ENCODE measurements at places on chromosomes 2 and 18.

DNA sequence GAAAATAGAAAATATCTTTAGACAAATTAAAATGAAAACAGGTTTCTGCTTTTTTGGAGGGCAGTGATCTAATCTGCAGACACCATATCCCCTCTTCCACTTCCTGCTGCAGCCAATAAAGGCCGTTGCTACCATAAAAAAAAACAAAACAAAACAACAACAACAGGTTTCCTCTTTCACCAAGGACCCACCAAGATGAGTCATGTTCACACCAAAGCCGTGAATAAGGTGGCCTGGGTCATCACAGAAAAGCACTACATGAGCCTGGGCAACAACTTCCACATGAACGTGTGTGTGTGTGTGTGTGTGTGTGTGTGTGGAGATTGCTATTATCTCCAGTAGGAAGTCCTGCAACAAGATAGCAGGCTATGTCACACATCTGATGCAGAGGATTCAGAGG is 24.8 kb upstream of the TFCP2L1 start:
- DNase-seq, result no peak

DNA sequence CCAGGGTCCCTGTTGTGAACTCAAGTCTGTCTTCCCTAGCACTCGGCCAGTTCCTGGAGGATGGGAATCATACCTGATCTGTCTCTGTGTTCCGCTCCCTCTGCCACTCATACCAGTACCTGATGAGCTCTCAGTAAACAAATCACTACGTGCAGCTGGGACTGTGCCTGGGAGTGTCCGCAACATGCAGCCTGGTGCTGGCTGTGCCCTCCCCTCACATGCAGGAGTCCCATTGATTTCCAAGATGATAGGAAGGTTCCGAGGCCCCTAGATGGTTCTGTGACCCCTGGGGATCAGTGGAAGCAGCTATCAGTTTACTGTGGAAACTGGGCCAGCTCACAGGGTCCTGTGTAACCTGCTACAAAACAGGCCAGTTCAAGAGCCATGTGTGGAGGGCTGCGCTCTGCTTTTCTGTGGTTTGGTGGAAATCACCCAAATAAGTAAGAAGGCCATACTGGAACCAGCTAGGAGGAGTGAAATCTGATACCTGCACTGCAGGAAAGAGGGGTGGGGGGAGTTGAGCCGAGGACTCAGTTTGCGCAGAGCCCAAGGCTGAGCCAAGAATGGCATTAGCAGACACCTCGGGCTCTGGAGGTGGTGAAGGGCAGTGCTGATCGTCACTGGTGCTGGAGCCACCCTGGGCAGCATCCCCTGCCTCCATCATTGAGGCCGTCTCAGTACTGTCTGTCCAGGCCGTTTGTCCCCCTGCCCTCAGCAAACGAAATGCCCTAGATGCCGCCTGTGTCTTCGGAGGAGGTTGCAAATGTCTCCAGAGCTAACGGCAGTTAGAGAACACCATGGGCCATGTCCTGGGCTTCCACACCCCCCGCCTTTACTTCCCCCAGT is 93.3 kb downstream of the KLHL29 start:
- no peak for DNase-seq

- no peak for DNase-seq
These were observed 14.1 kb upstream of the CNNM3 start for GRCh38 chr2:96801786-96802595.

GRCh38 chr2:148602885-148603561 is 41.5 kb upstream of the EPC2 start:
- no peak for DNase-seq

- DNase-seq, result no peak
These were observed 117.8 kb upstream of the NRP2 start for GRCh38 chr2:205564346-205565141.

DNA sequence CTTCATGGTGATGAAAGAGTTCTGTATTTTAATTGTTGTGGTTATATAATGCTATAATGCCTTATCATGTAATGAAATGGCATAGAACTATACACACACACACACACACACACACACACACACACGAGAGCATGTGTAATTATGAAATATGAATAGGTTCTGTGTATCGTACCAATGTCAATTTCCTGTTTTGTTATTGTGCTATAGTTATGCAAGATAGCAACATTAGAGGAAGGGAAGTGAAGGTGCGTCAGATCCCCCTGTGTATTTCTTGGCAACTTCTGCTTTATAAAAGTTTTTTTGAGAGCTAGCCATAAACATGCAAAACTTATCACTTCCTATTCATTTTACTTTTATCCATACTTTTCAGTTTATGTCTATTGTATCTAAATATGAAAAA is 60.7 kb upstream of the ARHGAP15 start:
- DNase-seq, result no peak

DNA sequence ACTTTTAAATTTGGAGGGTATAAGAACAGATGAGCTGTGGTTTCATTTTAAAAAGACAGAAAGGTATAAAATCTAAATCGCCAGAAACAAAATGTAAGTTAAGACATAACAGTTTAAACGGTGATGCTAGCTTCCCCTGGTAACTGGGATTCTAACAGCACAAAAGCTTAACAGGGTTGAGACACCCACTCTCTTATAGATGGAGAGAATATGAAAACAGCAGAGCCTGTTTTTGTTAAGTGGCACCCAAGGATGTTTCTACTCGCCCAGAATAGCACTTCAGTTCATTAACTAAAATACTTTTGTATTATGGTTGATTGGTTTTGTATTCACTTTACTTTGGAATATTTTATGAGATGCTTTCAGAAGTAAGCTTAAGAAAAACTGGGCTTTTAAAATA is 151.9 kb upstream of the RND3 start:
- DNase-seq, result no peak

GRCh38 chr2:143954186-143954585 is 565.7 kb downstream of the ZEB2 start:
- no peak for DNase-seq

DNA sequence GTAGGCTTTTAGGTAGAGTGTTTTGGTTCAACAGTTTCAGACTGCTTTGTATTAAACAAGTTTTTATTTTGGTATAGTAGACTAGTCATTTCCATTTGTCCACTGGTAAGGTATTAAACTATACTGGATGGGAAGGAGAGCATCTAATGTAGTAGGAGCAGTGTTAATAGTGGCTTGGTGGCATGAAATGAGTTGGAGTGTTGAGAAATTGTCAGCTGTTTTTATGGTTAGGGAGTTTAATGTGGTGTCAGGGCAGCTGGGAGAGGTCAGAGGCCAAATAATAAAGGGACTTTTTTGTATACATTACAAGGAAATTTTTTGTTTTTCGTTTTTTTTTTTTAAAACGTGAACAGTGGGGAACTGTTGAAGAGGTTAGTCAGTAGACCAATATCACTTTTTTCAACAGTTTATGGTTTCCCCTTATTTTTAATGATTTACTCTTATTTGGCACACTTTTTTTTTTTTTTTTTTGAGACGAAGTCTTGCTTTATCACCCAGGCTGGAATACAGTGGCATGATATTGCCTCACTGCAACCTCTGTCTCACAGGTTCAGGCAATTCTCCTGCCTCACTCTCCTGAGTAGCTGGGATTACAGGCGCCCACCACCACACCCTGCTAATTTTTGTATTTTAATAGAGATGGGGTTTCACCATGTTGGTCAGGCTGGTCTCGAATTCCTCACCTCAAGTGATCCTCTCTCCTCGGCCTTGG is 21.2 kb downstream of the ACTR3 start:
- DNase-seq, result no peak

DNA sequence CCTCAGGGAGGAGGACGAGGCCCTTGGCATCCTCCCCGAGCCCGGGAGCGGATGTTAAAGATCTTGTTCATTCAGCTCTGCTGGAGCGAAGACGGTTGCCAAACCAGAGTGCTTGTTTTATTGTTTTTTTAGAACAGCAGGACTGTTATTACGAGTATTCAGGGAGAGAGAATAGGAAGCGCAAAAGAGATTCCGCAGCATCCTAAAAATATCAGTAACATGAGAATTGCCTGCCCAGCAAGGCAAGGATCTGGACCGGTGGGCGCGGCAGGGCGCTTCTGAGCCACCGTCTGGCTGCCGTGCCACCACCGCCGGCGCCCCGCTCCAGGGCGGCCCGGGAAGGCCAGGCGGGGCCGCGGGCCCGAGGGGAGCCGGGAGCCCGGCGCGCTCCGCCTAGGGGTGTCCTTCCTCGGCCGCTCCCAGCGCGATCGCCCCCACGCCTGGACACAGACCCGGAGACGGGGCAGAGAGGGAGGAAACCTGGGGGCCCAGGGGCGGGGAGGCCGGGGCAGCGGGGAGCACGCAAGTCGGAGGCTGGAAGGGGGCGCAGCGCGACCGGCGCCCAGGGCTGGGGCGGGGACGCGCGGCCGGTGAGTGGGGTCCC is 843 bp downstream of the CYS1 start:
- DNase-seq, result no peak

DNA sequence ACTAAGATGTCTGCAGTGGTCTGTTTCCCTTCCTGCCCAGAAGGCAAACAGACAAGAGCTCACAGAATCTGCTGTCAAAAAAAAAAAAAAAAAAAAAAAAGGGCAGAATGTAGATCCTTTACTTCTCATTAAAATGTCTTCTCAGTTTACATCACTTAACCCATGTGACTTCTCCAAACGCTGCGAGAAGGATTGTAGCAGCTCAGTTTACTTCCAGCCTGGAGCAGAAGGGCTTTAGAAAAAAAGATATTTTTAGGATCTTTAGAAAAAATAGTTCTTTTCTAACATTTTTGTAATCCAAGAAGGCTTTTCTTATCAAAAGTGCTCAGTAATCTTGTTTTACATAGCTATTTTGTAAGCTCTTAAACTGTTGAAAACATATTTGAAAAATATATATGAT is 425.4 kb downstream of the CNTNAP5 start:
- DNase-seq, result no peak

- no peak for DNase-seq
These were observed 13.2 kb upstream of the LRRFIP1 start for GRCh38 chr2:237614151-237614720.

DNA sequence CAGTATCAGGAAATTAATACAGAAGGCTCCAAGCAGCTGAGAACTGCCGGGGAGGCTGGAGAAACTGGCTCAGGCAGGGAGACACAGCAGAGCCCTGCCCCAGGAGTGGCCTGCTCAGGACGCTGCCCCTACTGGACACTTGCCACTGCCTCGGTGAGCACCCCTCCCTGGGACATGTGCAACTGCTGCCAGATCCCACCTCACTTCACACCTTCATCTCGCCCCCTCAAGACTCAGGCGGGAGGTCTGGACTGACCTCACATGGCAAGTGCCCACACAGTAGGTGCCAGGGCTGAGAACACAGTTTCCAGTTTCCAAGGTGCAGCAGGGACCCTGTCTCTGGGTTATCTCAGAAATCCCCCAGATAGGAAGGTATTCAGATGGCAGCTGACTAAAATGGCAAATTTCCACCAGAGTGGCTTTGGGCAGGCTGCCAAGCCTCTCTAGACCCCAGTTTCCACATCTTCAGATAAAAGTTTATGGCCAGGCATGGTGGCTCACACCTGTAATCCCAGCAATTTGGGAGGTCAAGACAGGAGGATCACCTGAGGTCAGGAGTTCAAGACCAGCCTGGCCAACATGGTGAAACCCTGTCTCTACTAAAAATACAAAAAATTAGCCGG is 33.7 kb upstream of the LBH start:
- DNase-seq, result no peak

DNA sequence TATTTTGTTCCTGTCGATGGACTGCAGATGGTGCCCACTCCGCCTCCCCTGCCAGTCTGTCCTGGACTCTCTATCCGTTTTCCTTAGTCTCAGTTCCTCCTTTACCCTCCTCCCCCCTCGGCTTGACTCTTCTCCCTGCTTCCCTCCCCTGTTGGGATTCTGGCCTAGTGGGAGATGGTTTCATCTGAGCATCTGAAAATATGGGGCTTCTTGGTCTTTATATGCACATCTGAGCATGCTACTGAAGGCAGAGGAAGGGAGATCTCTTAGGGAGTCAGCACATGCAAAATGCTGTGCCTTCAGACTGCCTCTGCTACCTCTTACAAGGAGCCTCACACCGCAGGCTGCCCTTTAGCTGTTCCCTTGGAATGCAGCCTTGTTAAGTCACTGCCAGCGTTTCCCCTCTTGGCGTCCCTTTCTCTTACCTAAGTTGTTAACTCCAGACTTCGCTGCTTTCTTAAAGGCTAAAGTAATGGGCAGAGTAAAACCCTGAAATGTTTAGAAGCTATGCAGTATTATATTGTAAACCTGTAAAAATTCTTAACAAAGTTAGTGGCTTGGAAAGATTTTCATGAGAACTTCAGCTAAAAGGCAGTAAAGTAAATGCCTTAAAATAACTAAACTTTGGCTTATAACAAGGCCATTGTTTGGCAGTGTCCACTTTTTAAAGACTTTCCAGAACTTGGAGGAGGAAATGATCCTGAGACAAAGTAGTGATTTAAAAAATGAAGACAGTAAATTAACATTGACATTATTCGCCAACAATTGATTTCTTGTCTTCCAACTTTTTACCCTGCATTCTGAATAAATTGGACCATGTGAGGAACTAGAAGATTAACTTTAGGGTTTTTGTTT is 49.8 kb downstream of the LDLRAD4 start:
- no peak for DNase-seq

DNA sequence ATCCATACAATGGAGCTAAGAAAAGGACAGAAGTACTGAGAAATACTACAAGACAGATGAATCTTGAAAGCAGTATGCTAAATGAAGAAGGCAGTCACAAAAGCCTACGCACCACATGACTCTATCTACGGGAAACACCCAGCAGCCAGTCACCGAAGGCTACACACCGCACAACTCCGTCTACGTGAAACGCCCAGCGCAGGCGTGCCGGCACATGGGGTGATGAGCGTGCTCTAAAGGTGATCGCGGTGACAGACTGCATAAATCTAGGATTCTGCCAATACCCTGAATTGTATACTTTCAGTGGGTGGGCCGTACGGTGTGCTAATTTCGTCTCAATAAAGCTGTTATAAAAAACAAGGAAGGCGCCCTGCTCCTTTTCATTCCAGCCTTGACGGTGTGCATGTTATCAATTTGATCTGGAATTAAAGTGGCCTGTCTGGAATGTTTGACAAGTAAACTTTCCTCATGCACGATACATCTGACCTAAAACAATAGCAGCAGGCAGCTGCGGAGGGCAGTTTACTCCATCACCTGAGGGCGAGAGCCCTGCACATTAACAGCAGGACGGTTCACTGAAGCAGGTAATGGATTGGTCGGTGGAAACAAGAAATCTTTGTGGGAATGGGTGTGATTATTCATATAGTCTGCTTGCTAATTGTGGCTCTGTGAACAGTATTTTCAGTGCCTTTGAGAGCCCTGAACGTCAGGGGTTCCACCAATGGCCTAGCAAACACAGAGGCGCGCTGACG is 86.2 kb upstream of the SALL3 start:
- DNase-seq, result no peak

DNA sequence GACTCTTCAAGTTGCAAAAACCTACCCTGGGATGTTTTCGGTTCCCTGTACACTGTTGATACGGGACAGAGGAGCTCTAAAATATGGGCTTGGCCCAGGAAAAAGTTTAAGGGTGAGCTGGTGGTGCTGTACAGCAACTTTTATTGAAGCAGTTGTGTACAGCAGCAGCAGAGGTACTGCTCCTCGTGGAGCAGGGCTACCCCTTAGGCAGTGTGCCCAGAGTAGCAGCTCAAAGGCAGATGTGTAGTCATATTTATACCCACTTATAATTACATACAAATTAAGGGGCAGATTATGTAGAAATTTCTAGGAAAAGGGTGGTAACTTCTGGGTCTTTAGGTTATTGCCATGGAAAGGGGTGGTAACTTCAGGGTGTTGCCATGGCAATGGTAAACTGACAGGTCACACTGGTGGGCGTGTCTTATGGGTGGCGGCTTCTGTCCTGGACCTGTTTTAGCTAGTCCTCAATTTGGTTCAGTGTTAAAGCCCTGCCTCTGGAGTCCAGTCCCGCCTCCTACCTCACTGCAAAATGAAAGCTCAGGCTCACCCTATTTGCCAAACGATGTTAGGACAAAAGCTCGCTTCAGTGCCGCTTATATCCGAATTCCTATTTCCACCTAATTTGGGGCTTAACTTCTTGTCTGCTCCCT is 203.2 kb downstream of the ETAA1 start:
- no peak for DNase-seq
